ENCODE measurements at places on chromosomes 11 and 22.

GRCh38 chr11:66851239-66851596, 5.6 kb upstream of the LRFN4 start:
- no peak for DNase-seq

DNA sequence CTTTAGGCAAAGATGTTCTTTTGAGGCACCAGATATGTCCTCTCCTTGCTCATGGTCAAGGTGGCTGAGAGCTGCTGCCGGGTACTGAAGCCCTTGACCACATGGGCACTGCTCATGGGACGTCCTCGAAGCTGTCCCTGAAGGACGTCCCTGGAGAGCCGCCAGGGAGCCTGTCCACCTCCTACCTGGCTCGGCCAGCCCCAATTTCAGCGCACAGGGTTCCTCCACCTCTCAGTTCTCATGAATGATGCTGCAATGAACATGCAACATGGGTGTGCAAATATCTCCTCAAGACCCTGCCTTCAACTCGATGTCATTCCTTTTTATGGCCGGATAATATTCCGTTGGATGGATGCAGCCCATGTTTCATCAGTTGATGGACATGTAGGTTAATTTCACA, 24.4 kb upstream of the TOLLIP start:
- DNase-seq: no peak

GRCh38 chr11:120912915-120913314, 111.0 kb upstream of the TBCEL start:
- no peak for DNase-seq

- no peak for DNase-seq
These were observed 50.7 kb upstream of the LYVE1 start for GRCh38 chr11:10619131-10619680.

DNA sequence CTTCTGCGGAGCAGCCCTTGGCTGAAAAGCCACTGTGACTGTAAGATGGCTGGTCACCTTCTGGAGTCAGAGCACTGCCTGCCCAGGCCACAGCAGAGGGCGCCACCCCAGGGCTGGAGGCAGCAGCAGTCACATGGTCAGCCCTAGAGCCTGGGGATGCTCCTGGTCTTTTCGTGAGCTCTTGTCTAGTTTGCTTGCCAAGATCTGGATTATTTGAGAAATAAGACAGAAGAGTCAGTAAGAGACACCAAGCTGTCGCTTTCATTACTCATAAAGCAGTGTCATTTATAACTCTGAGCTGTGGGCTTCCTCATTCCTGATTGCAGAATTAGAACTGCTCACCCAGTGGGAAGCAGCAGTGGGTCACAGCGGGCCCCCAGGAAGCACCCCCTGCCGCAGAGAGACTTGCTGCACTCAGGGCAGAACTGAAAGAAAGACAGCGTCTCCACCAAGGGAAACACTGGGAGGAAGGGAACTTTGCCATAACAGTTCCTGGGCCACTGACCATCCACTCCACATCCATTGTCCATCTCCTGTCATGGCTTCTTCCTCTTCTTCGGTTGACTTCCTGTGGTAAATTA, 56.7 kb downstream of the PPP6R2 start:
- no peak for DNase-seq

- no peak for DNase-seq
These were observed 5.6 kb downstream of the ARHGEF17 start for GRCh38 chr11:73313652-73314051.

DNA sequence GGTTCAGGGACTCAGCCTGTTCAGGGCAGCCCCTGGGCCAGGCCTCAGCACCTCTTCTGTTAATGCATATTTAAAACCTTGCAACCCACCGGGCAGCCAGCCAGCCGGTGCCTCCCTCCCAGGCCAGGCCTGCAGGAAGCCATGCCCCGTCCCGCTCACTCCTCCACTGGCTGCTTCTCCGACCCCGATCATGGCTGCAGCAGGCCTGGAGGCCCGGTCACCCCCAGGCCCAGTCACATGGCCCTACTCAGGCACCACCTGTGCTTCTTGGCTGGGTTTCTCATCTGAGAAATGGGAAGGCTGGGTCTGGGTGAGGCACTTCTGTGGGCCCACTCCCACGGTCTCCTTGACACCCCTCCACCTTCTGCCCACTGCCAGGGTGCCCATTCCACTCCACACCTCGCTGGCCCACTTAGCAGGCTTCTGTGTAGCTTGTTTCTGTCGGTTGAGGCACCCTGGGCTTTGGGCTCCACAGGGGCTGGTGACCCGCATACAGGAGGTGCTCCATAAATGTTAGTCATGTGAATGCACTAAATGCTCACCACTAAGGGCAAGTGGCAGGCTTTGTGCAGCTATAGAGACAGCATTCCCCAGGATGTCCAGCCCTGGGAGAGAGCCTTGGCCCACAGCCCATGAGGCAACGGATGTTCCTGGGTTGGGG, 11.4 kb downstream of the RTN4R start:
- no peak for DNase-seq

DNA sequence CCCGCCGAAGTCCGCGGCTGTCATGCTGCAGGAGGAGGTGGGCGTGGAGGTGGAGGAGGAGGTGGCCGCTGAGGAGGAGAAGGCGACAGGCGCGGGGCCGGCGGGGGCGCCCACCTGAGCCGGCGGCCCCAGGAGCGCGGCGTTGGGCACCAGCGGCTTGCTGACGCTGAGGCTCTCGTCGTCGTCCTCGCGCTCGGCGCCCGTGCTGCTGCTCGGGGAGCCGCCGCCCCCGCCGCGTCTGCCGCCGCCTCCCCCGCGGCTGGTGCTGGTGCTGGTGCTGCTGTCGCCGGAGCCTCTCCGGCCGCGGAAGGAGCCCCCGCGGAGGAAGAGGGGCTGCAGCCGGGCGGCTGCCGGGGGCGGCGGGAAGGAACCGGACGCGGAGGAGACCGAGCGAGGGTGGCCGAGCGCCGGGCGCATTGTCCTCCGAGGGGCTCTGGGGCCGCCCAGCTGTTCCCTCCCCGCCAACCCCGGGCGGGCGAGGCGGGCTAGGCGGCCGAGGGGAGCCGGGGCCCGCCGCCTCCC, 388 bp downstream of the TMEM121B start:
- DNase-seq: no peak

GRCh38 chr11:114031967-114032320, 27.6 kb upstream of the ZBTB16 start:
- no peak for DNase-seq

DNA sequence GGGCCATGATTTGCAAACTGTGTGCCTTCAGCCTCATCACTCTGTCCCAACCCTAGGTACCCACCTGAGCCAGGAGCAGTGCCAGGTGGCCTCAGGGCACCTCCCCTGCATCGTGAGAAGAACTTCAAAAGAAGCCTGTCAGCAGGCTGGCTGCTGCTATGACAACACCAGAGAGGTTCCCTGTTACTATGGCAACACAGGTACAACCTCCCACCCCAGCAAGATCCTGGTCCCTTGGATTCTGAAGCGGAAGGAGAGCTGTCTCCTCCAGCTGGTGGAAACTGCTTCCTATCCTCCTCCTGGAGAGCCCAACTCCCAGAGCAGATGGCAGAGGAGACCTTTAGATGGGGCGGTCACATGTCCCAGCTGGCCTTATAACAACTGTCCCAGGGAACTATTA, 2.9 kb downstream of the ZP1 start:
- no peak for DNase-seq

DNA sequence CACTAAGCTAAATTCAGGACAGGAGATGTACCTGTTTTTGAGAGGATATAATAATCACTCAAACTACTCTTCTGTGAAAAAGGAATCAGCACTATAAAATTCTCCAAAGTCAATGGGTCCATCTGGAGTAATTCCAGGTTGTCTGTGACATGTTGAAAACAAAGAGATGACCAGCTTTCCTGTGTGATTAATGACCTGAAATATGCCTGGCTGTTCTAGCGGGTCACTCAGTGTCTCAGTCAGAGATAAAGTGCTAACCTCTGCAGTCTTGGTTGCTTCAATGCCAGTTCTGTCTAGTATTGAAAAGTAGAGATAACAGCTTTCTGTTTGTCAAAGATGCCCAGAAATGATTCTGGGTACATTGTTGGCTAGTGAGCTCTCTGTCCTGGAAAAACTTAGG, 722.6 kb upstream of the TENM4 start:
- no peak for DNase-seq

DNA sequence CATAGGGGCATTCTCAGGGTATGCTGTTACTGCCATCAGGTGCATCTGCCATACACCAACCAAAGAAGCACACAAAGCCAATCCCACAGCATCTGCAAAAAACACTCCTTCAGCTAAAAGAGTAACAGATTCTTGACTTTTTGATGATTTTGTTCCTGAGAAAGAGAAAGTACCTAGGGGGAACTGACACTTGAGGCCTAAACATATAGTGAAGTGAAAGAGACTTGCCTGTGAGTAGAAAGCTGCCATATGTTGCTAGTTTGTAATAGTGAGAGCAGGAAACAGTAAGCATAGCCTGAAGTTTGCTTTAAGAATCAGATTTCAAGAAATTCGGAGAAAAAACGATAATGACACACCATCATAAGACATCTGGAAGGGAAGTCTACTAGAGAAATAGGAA, 97.9 kb upstream of the CTSC start:
- no peak for DNase-seq

DNA sequence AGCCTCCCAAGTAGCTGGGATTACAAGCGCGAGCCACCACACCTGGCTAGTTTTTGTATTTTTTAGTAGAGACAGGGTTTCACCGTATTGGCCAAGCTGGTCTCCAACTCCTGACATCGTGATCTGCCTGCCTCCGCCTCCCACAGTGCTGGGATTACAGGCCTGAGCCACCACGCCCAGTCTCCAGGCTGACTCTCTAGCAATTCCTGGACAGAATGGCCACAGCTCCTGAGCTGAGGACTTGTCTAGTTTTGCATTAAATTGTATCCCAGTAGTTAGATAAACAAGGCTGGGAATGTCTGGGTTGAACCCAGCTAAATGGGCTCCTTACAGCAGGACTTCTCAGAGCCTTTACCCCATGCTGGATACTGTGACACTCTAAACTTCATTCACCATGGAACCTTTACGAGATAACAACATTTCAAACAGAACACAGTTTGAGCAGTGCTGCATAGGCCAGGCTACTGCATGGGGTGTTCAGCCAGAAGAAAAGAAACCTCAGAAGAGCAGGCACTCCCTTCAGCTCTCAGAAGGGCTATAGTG, 13.9 kb upstream of the MOGAT2 start:
- DNase-seq: no peak

DNA sequence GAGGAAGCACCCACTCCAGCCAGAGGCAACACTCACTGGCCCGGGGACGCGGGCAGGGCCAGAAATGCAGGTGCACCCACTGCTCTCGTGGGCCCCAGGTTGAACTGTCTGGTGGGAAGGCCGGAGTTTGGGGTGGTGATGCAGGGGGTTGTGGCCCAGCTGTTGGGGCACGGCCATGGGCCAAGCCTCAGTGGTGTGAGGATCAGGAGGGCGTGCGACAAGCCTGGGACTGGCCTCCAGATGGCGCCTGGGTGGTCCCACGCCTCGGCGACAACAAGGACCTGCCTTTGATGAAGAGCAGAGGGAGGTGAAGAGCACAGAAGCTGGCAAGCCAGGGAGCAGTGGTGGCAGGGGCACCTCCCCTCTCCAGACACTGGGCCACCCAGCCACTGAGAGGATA, 240.8 kb downstream of the BRD1 start:
- DNase-seq: no peak

DNA sequence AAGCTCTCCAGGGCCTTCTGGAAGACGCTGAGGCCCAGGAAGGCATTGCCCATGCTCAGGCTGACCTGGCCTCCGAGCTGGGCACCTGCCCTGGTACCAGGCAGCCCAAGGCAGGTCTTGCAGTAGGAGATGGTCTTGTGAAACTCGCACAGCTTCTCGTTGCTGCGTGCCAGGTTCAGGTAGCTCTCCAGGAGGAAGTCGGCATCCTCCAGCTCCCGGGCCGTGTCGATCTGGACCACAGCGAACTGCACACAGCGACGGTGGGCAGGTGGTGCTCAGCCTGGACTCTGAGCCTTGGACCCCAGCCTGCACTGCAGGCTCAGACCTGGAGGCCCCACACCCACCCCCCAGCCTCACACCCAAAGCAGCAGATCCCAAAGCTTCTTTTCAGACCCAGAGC, 1.0 kb downstream of the RAPSN start:
- no peak for DNase-seq

DNA sequence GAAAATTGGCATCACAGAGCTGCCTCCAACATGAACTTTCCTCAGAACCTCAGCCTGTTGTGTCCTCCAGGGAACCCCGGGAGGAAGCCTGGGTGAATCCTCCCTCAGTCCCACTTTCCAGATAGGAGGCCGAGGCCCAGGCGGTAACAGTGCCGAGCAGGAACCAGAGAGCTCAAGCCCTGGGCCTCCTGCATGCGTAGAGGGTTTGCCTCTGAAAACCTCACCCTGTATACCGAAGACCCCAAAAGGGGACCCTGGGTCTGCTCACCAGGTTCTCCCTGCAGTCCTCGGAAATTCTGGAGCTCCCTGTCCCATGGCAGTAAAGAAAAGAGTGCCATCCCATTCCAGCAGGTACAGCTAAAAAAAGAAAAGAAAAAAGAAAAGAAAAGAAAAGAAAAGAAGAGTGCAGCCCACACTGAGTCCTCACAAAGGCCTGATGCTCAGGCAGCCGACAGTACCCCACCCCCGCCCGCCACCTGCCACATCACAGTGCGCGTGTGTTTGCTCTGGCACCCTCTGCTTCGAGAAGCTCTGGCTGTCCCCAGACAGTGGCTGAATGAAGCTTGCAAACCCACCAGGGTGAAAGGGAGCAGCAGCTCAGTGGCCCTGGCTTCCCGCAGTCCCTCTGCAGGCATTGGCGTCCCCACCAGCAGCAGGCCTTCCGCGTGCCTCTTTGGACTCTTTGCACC, 28.4 kb upstream of the FADD start:
- DNase-seq: no peak

GRCh38 chr11:12141283-12141682, 30.9 kb downstream of the MICAL2 start:
- DNase-seq: no peak

DNA sequence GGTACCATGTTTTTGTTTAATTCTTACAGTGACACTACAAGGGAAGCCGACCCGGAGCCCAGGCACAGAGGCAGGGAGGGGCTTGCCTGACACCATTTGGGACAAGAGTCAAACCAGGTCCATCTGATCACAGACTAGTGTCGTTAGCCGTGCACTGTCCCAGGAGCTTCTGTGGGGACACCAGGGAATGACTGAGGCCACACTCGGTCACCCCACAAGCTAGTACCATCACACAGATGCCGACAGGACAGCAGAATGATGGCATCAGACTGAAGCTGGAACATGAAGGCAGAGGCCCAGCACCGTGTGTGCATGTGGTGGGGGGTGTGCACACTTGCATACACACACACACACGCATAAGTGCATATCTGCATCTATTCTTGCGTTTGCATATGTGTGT, 61.5 kb upstream of the NECTIN1 start:
- DNase-seq: no peak
